ENCODE measurements at places on chromosomes 13 and 19.

GRCh38 chr13:38769526-38769925, 82.6 kb downstream of the FREM2 start:
- DNase-seq: no peak

DNA sequence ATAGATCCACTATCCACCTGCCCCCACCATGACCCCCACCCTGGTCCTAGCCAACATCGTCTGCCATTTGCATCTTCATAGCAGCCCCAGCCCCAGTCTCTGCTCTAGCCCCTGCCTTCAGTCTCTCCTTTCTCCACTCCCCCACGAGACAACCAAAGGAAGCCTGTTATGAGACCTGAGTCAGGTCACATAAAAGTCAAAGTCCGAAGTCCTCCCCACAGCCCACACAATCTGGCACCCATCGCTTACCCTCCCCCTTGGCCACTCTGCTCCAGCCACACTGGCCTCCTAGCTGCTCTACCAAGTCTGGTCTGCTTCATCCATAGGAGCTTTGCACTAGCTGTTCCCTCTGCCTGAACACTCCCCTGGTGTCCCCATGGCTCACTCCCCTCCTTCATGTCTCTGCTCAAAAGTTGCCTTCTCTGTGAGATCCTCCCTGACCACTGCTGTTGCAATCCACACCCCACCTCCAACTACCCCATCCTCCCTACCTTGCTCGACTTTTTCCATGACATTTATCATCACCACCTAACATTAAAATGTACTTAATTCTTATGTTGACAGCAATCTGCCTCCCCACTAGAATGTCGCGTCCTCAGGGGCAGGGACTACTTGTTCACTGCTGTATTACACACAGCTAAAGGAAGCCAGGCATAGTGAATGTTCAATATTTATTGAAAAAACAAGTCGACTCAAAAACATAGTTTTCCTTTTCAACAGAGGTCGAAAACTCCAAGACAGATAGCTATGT, 1.2 kb upstream of the PLEKHG2 start:
- no peak for DNase-seq

- DNase-seq: peak; percentile 27
These were observed 22.6 kb downstream of the CEBPA start for GRCh38 chr19:33279430-33280350.

- no peak for DNase-seq
These were observed 132.7 kb downstream of the UGGT2 start for GRCh38 chr13:95920485-95920884.

- DNase-seq: no peak
These were observed 44.8 kb downstream of the ING1 start for GRCh38 chr13:110758195-110758805.

GRCh38 chr19:49128545-49129237, 9.3 kb downstream of the PPFIA3 start:
- DNase-seq: peak; percentile 62

DNA sequence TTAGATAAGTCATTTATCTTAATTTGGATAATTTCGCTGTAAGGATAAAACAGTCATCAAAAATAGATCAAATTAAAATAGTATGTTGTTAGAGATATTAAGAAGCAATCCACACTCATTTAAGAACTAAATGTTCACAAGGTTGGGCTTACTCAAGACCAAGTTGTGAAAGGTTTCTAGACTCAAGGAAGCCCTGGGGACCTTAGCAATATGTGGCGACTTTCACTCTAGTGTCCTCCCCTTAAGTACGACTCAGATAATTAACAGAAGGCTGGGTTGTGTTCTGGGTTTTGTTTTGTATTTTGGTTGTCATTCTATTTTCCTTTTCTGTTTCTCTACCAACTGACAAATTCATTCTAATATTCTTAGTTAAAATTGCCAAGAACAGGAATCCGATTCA, 1008.0 kb downstream of the PCDH9 start:
- DNase-seq: no peak

GRCh38 chr13:44231786-44232516, 141.7 kb upstream of the SERP2 start:
- DNase-seq: no peak

DNA sequence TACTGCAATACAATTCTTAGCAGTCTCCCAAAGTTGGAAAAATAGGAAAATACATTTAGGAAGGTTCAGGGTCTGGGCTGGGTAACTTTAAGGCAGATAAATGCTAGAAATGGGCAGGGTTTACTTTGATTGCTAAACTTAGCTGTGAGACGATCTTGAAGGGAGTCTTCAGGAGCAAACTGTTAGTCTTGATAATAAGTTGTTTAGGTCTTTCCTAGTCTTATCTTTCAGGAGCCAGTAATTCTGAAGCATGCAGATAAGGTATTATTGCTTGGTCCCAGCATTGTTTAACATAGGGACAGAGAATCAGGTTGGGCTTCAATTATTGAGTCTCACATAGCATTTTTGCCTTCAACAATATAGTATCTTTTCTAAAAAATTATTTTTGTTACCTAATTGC, 262.4 kb upstream of the MIR17HG start:
- no peak for DNase-seq

DNA sequence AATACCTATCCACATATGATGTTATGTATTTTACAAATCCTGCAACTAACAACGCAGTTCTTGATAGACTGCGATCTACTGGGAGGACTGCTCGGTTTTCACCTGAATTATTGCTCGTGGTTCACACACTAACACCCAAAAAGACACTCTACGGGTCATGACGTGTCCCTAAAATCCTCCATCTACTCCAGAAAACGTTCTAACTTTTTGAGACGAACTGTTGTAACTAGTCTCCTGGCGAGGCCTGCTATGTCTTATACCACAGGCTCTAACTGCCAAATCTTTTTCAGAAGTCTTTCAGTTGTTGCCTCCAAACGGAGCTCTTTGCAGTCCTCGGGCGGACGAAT, 108.2 kb downstream of the KCNRG start:
- no peak for DNase-seq

DNA sequence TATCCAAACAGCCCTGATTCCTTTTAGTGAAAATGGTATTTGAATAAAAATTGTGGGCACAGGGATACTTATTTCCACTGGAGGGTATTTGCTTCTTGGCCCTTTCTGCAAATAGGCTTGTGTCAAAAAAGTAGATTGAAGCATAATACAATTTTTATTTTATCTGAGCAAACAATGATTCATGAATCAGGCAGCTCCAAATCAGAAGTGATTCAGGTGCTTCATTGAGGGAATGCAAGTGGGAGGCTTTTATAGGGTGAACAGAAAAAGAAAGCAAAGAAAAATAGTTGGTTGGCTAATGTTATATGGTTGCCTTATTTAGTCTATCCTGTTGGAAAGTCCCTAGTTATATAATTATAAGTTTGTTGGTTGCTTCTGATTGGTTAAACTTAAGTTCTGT, 117.9 kb downstream of the ITGBL1 start:
- DNase-seq: no peak

DNA sequence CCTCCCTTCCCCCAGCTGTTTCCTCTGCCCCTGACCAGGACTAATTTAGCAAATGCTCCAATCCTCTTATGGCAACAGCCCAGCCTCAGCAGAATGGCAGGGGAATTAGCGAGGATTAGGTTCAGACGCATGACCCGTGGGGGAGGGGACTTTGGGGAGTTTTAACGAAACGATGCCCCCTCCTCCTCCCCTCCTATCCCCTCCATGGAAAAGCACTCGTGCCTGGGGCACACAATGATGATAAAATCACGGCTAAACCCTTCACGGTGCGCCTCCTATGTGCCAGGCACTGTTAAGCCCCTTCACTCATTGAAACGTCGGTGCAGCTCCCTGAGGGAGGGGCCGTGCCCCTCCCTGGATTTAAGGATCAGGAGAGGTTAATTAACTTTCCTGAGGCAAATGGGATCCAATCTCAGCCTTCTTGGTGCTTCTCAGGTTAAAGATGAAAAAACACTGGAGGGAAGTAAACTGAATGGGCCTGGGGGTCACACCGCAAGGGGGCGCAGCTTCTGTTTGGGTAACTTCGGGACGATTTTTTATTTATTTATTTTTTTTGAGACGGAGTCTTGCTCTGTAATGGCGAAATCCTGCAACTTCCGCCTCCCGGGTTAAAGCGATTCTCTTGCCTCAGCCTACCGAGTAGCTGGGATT, 10.1 kb upstream of the TPRX2 start:
- no peak for DNase-seq

- no peak for DNase-seq
These were observed 1.1 kb downstream of the SAFB2 start for GRCh38 chr19:5621311-5621944.

GRCh38 chr13:42984691-42985090, 7.3 kb downstream of the EPSTI1 start:
- DNase-seq: no peak

DNA sequence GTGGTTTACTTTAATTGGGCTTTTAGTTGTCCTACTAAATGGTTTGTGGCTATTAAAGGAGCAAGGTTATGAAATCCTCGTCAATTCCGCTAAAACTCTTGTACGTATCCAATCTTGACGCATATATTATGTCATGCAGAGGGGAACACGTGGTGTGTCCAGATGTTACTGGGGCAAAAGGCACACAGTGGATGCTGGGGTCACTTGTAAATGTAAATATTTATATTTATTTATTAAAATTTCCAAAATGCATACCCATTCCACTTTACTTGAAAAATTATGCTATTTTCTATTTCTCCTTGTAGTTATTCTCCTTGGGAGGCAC, 36.7 kb upstream of the SLC46A3 start:
- DNase-seq: no peak

GRCh38 chr19:47107202-47107952, 6.2 kb downstream of the ZC3H4 start:
- no peak for DNase-seq

GRCh38 chr19:31503211-31503610, 154.0 kb upstream of the TSHZ3 start:
- no peak for DNase-seq

- no peak for DNase-seq
These were observed 45.4 kb upstream of the TFDP1 start for GRCh38 chr13:113539176-113539575.

DNA sequence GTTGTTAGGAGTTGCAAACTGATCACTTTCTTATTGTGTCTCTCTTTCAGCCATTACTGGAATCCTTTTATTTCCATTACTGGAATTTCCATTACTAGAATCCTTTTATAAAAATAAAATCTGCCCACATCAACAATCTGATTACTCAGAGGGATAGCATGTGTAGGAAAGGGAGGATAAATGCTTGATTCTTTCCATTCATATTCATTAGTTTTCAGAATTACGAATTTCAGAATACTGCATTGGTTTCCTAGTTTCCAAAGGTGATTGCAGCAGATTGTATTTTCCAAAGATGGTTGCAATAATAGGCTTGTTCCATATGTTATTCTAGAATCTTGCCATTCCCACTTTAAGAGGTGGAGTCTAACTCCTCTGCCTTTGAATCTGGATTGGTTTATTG, 37.1 kb downstream of the ZNF146 start:
- no peak for DNase-seq

DNA sequence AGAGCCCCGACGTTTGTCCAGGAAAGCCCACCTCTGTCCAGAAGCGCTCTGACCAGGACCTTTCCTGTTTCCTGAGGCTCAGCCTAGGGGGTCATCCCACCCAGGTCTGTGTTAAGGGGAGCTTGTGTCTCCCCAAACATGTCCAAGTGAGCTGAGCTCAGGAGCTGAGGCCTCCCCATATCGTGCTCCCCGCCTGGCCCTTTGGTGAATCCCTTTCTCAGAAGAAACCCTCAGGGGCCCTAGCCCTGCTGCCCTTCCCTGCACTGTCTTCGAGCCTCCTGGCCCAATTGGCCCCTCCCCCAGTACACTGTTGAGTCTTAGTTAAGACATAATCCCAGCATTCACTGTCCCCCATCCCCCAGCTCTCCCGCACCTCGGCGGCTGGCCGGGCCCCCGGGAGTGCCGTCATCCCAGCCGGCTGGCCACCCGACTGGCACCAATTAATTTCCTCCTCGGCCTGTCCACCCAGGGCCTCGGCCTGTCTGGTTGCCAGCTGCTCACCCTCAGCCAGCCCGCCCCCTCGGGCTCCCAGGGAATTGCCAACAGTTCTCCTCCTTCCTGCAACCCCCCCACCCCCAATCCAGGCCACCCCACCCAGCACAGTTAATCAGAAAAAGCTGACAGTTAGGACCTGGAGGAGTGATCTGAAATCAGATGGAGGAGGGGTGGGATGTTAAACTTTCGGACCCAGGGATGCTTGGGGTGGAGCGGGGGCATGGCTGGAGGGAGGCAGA, 13.6 kb downstream of the IER2 start:
- peak; percentile 87 for DNase-seq

DNA sequence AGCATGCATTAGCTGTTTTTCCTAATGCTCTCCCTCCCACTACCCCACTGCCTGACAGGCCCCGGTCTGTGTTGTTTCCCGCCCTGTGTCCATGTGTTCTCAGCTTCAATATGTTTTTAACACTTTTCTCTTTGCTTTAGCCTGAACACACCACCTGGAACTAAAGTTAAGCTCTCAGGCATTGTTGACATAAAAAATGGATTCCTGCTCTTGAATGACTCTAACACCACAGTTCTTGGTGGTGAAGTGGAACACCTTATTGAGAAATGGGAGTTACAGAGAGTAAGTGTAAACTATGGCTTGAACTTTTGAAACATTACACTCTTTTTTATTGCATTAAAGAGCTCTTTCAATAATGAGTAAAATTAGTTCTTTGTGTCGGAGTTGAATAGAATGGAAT, 70.1 kb downstream of the TDRD3 start:
- DNase-seq: no peak

Data from NCI-H146 (cell line).